AG04449 (cell line): ENCODE measurements at places on chromosomes 4 and X.

GRCh38 chr4:80646061-80646460 lies 310.5 kb downstream of the CFAP299 start:
- DNase-seq, result no peak

DNA sequence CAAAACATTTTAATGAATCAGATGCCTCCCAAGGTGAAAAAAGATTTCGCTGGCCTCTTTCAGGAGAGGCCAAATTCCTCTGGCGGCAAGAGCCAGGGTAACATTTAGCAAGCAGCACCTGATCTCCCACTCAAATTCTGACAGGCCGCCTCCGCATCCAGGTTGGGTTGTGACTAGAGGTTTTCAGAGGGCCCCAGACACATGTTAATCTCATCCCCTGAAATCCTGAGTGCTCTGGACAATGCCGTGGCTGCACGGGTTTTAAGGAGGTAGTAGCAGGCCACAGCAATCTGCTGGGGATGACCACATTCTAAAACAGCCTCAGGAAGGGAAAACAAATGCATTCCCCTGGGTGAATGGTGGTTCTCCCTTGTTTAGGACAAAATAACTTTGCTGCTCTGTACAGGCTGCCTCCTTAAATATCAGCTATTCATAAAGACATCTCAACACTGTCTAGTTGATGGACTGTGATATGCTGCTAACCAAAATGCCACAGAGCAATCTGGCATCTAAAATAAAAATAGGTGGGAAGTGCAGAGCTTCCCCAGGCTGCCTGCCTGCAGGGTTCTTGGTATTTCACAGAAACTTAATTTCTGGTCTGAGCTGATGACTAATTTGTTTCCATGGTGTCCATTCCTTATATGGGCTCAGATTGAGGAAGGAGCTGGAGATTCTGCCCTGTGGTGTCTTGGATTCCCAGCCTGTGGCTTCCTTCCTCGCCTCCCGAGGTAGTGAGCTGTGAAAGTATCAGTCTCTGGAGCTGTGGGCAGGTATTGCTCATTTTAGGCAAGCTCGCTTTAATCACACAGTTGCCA lies 202.0 kb downstream of the DCLK2 start:
- DNase-seq, result peak; percentile 74

DNA sequence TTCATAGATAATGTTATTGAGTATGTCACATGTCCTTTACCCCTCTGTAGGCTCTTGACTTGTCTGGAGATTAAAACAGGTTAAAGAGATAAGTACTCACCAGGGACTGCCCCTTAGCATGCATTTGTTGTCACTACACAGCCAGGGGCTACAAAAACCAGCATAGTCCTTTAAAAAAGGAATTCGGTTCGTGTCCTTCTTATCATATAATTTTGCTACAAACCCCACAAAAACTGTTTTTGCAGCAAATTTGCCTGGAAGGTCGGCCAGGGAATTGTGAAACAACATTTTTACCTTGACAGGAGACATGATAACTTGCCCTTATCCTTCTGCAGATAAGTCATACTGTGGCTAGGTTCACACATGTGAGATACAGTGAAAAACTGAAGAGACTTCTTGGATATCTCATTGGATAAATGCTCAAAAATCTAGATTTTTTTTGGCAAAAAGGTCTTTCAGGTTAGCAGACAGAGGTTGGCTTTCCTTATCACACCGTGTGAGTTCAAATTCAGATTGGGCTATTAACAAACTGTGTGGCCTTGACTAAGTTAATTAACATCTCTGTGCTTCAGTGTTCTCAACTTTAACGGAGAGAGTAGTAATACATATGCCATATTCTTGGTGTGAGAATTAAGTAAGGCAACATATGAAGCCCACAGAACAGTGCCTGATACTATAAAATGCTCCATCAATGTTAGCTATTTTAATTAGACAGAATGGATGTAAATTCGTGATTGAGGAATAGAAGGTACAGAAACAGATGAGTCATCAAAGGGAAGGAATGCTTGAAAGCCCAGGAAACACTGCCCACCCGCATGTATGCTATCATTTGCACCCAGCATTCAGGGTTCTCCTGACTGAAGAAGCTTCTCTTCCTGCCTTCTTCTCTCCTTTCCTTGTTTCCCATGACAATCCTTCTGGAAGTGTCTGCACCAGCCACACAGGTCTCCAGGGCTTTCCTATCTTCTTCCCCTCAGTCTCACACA lies 30.0 kb downstream of the FAM9C start:
- DNase-seq, result no peak

DNA sequence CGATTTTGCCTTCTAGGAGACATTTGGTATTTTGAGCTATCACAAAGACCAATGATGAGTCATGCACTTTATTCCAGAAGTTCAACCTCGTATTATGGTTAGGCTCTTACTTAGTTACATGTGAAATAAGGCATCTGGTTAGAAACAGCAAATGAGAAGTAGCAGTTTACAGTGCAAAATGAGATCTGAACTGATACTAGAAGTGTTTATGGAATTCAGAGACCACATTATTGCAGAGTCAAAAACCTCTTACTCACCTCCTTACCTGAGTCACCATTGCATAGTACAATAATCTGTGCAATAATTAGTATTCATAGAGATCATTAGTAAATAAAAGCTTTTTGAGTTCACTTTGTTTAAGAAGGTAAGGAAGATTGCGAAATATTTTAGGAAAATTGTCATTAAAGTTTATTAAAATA lies 38.7 kb downstream of the SEC24B start:
- DNase-seq, result peak; percentile 1

DNA sequence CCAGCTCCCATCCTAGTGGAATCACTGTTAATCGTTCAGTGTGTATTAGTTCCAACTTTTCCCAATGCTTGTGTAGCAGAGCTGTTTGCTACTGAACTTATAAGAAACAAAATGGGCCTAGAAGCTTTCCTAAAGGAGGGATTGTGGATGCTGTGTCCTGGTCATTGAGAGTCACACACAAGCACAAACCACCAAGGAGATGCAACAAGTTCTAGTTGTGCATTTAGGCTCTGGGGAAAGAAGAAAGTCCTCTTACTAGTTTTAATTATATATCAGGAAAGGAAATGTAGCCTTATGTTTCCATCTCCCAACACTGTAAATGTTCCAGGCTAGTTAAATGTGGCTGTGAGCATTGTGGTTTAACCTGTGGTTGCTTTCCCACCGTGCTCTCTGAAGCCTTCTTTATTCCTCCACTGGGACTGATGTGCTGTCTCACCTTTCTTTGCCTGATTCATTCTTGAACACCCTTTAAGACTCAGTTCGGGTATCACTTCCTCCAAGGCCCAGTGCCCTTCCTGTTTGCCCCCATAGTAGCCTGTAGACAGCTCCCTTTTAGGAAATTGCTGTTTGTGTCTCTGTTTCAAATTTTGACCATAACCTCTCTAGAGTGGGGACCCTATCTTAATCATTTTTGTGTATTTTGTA lies 34.3 kb downstream of the ATP10D start:
- no peak for DNase-seq

- DNase-seq, result no peak
Measured at GRCh38 chr4:2291705-2292645, 30.1 kb upstream of the MXD4 start.

- no peak for DNase-seq
Measured at GRCh38 chr4:84778041-84778440, 188.4 kb downstream of the WDFY3 start.

DNA sequence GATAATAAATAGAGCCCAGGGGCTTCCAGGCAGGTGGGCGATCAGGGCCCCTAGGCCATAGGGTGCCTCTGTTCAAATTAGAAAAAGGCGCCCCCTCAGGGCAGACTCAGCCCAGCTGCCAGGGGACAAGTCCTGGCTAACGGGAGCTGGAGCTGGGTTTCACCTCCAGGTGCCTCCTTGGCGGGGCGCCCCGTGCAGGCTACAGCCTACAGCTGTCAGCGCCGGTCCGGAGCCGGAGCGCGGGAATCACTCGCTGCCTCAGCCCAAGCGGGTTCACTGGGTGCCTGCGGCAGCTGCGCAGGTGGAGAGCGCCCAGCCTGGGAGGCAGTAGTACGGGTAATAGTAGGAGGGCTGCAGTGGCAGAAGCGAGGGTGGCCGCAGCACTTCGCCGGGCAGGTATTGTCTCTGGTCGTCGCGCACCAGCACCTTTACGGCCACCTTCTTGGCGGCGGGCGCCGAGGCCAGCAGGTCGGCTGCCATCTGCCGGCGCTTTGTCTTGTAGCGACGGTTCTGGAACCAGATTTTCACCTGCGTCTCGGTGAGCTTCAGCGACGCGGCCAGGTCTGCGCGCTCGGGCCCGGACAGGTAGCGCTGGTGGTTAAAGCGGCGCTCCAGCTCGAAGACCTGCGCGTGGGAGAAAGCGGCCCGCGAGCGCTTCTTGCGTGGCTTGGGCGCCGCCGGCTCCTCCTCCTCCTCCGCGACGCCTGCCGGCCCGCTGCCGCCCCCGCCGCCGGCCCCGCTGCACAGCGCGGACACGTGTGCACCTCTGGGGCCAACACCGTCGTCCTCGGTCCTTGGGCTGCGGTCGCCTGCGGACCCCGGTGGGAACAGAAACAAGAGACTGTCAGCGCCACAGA lies 2.4 kb downstream of the NKX3-2 start:
- no peak for DNase-seq

DNA sequence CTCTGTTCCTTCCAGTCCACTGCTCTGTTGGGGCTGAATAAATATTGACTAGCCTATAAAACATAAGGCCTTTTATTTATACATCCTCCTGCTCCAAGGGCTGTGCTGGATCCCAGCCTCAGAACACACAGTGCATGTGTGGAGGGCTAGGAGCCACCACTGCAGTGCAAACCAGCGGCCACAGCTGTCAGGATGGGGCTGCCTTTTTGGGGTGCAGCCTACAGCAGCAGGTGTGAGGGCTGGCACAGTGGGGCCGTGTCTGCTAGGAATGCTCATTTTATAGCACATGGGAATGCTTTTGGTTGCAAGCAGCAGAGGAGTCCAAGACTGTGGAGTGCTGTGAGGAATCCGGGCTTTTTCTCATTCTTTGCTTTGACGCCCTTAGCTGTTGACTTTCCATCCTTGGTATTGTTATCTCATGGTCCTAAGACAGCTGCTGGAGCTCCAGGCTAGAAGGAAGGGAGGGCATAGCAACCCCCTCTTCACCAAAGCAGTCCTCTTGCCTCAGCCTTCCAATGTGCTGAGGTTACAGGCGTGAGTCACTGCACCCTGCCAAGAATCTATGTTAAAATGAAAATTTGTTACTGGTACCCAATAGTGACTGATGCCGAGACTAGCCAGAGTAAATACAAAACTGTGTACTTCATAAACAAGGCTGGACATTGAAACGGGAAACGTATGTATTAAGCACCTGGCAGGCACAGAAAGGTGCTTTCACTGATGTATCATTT lies 334.3 kb upstream of the GATB start:
- DNase-seq, result no peak

DNA sequence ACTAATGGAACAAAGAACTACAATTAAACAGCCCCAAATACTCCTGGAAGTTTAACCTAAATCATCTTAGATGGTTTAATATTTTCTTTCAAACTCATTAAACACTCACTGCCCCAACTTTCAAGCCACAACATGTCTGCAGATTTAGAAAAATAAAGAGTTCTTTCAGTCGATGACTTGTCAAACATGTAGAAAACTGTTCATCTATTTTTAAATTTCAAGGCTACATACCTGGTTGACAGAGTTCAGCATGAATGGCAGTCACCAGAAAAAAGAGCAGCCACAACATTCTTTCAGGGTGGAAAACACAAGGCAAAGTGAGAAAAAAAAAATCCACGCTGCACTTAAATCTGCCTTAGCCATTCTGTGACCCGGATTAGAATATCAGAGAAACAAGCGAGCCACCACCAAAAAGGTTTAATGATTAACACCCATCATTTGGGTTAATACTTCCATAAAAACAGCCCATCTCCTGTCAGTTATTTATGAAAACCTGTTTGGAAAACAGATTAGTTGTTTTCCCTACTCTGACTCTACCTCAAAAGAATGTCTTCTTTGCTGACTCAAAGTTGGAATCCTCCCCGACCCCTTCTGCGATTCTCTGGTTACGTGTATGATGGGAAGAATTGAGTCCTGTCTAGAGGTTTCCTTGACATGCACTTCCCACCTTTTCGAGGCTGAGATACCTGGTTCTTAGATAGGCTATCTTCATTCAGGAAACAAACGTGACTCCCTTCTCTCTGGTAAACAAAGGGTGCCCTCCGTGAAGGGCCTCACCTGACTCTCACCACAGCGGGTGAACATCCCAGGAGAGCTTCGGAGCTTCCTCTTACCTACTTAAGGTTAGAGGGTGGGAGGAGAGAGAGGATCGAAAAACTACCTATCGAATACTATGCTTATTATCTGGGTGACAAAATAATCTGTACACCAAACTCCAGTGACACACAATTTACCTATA lies at the start of gene CLTRN:
Gene CLTRN (minus strand): TSS at position 319 of the 958 bp plus-strand sequence. CDS start 30 bp downstream, at position 289.
- no peak for DNase-seq

DNA sequence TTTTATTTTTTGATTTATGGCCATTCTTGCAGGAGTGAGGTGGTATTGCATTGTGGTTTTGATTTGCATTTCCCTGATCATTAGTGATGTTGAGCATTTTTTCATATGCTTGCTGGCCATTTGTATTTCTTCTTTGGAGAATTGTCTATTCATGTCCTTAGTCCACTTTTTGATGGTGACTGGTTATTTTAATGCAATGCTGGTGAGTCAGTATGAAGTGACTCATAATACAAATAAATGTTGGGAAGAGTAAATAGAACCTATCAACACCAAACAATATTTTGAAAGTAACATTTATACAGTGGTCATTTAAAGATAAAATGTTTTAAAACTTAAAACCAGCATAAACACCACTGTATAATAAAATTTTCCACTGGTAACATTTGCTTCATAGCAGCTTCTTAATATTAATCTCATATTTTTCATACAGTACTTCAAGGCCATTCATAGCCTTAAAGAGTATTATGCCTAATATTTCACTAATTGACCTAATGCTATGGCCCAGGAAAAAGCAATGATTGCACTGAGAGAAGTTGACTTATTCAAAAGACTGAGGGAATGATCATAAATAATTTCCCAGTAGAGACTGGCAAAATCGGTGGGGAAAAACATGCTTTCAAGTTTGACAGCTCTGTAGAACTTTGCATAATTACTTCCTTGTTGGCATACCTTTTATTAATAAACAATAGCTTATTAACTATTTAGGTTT lies 33.9 kb downstream of the CASK start:
- no peak for DNase-seq

DNA sequence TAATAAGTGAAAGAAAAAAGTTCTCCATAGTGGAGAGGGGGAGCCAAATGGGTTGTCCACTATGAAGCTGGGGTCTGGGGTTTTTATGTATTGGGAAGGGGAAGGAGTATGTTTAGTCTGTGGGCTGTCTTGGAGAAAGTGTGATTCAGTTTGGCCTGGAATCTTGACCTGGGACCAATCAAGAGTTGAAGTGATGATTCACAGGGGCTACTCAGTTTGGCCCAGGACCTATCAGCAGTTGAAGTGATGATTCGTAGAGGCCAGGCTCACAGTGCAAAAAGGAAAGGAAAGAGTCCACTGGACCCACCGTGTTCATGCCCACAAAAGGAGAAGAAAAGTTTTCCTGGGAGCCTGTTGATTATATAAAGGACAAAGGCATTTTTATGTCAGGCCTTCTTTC lies 47.3 kb upstream of the RAB9B start:
- no peak for DNase-seq

GRCh38 chrX:2384486-2384885 lies 116.3 kb downstream of the DHRSX start:
- DNase-seq, result no peak

- no peak for DNase-seq
Measured at GRCh38 chr4:94298725-94299252, 43.8 kb downstream of the HPGDS start.
